ENCODE measurements at places on chromosomes 16 and 17.

DNA sequence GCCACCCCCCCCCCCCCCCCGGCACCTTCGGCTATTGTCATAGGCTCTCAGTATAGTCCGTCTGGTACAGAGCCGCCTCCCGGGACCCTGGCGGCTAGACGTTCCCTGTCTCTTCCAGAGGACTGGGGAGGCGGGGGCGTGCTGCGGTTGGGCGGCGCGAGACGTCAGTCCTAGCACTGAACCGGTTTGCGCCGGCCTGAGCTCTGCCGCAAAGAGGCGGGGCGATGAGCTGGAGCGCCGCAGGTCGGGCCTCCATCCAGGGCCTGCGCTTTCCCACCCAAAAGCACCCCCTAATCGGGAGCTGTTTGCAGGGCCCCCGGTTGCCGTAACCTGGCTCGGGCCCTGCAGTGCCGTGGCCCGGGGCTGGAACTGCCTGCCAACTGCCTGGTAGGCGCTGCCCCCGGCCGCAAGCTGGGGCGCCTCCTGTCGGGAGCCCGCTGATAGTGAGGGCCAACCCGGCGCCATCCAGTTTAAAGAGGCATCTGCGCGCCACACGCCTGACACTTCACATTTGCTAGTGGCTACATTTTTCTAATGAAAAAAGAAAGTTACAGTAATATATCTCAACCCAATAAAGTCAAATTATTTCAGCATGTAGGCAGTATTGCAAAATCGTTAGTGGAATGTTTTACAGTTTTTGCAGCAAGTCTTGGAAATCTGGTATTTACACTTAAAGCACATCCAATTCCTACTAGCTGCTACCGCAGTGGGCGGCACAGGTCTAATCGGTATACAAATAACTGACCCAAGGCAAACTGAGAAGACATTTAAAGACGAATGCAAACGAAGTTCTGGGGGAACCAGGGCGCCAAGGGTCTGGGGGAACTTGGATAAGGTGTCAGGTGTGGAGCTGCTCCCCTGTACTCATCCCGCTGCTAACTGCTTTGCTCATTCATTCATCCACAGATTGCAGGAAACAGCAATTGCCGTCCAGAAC is 753 bp upstream of the USP22 start:
- peak; percentile 98 for DNase-seq

- DNase-seq = no peak
Measured at GRCh38 chr17:15438491-15439105, 28.8 kb downstream of the CDRT4 start.

- no peak for DNase-seq
Measured at GRCh38 chr16:13427943-13428342, 492.0 kb upstream of the ERCC4 start.

DNA sequence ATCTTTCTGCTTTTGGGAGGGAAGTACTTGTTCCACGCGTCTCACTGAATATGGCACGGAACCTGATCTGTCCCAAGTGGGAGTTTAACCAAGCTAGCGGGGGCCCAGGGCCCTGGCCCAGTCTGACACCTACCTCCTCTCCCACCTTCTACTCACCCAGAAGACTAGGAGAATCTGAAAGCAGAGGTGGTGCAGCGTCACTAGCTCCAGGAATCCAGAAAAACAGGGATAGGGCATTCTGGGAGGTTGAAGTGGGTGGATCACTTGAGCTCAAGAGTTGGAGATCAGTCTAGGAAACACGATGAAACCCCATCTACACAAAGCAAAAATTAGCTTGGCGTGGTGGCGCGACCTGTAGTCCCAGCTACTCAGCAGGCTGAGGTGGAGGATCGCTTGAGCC is 163.5 kb upstream of the ZNF267 start:
- DNase-seq = no peak

GRCh38 chr16:49012961-49013726 is 268.5 kb downstream of the CBLN1 start:
- no peak for DNase-seq

- no peak for DNase-seq
Measured at GRCh38 chr17:45073414-45074070, 12.4 kb downstream of the NMT1 start.

- DNase-seq = no peak
Measured at GRCh38 chr17:56979091-56979480, 1.2 kb downstream of the SCPEP1 start.

DNA sequence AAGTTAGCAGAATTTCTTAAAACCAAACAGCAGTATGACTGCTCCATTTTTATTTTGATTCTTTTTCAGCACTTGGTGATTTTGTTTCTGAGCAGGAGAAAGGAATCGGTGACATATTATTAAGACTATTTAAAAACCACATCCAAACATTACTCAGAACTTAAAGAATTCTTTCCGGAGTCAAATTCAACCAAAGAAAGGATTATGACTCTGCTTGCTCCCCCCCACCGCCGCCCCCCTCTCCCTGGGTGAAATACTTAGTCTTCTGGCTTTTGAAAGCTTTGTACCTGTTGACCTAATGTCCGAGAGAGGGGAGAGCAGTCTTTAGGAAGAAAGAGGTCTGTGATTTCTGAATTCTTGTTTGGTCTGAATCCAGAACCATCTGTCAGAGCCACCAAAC is 17.9 kb upstream of the COL1A1 start:
- no peak for DNase-seq

- DNase-seq = no peak
Measured at GRCh38 chr16:70157477-70158260, 15.9 kb upstream of the CLEC18C start.

GRCh38 chr17:2551928-2552327 is 40.2 kb upstream of the METTL16 start:
- DNase-seq = no peak

GRCh38 chr17:49836111-49837030 is 11.5 kb downstream of the TAC4 start:
- DNase-seq = no peak

DNA sequence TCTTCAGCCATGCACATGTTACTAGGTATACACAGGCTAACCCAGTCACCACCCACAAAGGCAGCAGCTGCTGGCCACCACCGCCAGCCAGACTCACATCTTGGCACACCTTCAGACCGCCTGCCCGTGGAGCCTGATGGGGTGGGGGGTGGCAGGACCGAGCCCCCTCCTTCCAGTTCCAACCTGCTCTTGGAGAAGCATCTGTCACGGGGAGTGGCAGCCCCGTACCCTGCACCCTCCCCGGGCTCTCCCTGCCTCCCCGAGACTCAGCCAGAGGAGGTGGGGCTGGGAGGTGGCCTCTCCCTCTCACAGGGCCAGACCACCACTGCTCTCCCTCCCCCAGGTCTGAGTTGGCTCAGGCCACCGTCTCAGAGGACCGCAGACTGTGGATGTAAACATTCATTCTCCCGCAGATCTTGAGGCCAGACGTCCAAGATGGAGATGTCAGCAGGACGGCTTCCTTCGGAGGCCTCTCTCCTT is 11.3 kb upstream of the RBFOX3 start:
- DNase-seq = no peak

GRCh38 chr17:82065193-82065637 is 389 bp downstream of the DUS1L start:
- DNase-seq = no peak

- DNase-seq = no peak
Measured at GRCh38 chr17:29614349-29615047, 8.2 kb downstream of the CORO6 start.

- no peak for DNase-seq
Measured at GRCh38 chr17:64327201-64327930, 63.3 kb downstream of the PECAM1 start.

DNA sequence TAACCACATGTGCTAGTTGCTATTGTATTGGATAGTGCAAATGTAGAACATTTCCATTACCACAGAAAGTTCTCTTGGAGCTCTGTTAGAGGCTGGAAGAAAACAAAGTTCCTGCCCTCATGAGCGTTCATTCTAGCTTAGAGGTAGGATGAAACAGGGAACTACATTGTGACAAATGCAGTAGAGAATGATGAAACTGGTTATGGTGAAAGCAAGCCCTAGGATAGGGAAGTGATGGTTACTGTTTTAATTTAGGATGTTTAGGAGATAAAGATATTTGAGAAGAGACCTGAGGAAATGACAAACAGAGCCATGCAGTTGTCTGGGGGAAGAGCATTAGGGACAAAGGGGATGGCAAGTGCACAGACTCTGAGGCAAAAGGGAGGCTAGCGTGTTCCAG is 50.7 kb downstream of the AATF start:
- no peak for DNase-seq

- no peak for DNase-seq
Measured at GRCh38 chr17:27545562-27546229, 85.3 kb upstream of the LGALS9 start.

DNA sequence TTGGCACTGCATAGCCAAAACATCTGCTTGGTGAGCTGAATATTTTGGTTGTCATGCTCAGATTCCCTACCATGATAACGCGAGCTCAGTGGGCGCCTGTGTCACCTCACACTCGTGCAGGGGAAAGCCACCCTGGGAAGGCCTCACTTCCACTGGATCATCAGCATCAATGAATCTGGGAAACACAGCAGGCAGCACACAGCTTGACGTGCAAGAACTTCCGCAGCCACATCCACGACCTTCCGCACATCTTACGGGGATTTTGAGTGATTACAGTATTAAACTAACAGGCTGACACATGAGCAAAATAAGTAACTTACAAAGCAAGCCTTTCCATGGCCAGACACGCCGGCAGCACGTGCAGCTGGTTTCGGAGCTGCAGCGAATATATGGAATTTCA is 54.7 kb upstream of the FOXF1 start:
- no peak for DNase-seq

- DNase-seq = no peak
Measured at GRCh38 chr16:72991211-72991610, 56.7 kb downstream of the ZFHX3 start.

DNA sequence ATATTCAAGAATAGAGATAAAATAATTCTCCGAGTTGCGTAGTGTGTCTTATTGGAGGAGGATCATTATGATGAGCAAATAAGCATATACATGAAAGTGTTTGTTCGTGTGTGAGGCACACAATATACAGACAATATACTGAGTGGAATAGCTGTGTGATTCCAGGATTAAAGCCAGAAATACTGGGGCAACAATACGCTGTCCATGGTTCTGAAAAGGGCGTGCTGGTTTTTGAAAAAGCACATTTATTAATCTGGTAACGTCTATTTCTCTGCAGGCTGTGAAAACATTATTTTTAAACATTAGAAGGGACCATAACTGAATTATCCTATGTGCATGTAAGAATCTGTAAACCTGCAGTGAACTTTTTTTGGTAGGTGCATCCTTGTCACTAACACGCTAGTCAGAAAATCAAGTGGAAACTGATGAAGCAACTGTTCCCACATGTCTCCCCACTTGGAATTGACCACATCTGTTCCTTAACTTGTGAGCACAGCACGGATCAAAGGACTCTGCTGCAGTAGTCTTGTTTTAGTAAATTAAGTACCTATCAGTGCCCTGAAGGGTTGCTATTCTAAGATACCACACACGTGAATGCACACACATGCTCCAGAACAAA is 346.0 kb downstream of the GRIN2A start:
- DNase-seq = no peak

- DNase-seq = no peak
Measured at GRCh38 chr16:89534252-89534756, 26.1 kb downstream of the SPG7 start.

GRCh38 chr17:29032013-29032856 is 10.7 kb upstream of the PIPOX start:
- no peak for DNase-seq

- no peak for DNase-seq
Measured at GRCh38 chr16:23143391-23143790, 5.9 kb downstream of the USP31 start.

GRCh38 chr16:10386517-10387100 is 748 bp downstream of the ATF7IP2 start:
- DNase-seq = no peak

DNA sequence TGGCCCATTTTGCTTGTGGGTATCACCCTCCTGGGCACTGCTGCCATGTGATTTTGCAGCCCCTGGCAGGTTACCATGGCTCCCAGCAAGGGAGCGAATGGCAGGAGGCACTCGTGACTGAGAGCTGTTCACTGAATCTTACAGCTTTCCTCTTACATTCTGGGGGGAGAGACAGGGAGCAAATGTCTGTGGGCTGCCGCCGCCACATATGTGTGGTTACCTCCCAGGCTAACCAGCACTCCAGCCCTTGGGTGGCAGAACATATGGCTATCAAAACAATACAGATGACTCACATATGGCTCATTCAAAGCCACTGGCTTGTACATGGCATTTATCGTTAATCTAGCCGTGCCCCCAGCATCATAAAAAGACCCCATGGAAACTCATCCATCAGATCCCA is 19.8 kb downstream of the GTF3C1 start:
- no peak for DNase-seq

DNA sequence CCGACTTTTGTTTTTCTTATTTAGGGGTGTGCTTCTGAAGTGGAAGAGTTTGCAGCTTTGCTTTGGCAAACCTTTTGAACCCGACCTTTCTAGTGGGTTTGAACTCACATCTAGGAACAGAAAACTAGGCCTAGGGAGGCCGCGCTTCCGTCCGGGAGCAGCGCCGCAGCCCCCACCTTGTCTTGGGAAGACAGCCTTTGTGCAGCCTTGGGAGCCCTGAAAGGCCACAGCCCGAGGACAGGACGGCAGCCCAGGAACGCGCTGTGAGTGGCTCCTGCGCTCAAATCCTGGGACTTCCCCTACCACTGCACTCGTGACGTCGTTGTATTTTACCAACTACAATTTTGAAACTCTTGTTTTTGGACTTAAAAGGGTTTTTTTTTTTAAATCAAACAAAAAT is 53.7 kb upstream of the ZNF267 start:
- no peak for DNase-seq

- DNase-seq = no peak
Measured at GRCh38 chr16:86872833-86873232, 294.5 kb downstream of the FOXL1 start.

- DNase-seq = no peak
Measured at GRCh38 chr17:78664476-78665386, 87.5 kb upstream of the DNAH17 start.

DNA sequence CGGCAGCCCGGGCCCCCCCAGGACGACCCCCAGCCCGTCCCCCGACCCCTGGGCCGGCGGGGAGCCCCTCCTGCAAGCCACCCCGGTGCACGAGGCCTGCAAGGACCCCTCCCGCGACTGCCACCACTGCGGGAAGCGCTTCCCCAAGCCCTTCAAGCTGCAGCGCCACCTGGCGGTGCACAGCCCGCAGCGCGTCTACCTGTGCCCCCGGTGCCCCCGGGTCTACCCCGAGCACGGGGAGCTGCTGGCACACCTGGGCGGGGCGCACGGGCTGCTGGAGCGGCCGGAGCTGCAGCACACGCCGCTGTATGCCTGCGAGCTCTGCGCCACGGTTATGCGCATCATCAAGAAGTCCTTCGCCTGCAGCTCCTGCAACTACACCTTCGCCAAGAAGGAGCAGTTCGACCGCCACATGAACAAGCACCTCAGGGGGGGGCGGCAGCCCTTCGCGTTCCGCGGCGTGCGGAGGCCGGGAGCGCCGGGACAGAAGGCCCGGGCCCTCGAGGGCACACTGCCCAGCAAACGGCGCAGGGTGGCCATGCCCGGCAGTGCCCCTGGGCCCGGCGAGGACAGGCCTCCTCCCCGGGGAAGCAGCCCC is 15.6 kb upstream of the ZFPM1 start:
- DNase-seq = no peak

Measured in stimulated activated CD4-positive, alpha-beta T cell treated with anti-CD3 and anti-CD28 coated beads, Interleukin-4, amount 100 ng/mL, for 48 hours (primary cell).